ENCODE measurements at places on chromosomes 16 and 17.

GRCh38 chr17:29107933-29108822, 65.2 kb downstream of the PIPOX start:
- no peak for DNase-seq

DNA sequence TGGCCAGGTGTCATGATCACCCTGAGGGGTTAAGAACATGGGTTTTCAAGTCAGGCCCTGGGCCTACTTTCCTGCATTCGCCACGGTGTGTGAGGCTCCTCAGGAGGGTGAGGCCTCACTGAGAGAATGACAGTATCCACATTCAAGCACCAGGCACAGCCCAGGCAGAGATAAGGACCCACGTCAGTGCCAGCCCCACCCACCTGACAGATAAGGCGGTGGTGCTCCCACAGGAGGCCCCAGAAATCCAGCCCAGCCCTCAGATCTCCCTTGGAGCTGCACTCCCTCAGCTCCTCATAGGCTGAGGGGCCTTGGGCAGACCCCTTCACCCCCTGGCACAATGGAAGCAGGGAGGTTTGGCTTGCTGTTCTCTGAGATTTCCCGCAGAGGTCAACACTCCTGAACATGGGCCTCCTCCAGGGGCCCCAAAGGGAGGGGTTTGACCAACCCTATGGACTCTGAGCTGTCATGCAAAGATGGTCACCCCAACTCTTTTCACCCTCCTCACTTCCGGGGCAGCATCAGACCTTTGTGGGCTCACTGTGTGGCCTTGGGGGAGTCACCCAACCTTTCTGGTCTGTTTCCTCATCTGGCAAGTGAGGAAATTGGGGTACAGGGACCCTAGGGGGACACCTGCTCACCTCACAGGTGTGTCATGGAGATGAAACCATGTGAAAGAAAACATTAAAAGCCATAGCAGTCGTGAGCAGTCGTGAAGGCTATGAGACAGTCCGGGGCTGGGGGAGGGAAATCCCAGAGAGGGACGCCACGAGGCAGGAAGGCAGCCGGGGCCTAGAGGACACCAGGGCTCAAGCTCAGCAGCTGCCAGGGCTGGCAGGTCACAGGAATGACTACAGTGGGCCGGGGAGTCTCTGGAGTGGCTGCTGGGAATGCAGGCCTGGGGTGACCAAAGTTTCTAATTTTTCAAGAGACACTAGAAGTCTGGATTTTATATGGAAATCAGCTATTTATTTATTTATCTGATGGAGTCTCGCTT, 15.4 kb downstream of the PLLP start:
- DNase-seq = no peak

DNA sequence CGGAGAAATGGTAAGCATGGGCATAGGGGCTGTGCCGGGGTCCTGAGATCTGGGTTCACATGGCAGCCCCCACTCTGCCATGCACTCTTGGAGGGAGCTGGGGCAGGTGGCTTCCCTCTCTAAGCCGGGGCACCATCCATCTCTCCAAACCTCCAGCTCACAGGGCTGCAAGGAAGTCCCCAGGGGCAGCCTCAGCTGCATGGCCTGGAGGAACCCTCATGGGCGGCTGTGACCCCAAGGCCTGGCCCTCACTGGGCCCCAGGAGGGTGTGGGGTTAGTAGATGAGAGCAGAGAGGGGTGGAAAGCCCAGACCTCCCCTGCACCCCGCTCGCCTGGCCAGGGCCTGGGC, 2.6 kb downstream of the CTRB2 start:
- no peak for DNase-seq

GRCh38 chr16:19167710-19168370, at the start of gene SYT17:
TSS of gene SYT17 (plus strand) at chr16:19168240. CDS start at chr16:19168647, 407 bp downstream.
- peak; percentile 49 for DNase-seq

DNA sequence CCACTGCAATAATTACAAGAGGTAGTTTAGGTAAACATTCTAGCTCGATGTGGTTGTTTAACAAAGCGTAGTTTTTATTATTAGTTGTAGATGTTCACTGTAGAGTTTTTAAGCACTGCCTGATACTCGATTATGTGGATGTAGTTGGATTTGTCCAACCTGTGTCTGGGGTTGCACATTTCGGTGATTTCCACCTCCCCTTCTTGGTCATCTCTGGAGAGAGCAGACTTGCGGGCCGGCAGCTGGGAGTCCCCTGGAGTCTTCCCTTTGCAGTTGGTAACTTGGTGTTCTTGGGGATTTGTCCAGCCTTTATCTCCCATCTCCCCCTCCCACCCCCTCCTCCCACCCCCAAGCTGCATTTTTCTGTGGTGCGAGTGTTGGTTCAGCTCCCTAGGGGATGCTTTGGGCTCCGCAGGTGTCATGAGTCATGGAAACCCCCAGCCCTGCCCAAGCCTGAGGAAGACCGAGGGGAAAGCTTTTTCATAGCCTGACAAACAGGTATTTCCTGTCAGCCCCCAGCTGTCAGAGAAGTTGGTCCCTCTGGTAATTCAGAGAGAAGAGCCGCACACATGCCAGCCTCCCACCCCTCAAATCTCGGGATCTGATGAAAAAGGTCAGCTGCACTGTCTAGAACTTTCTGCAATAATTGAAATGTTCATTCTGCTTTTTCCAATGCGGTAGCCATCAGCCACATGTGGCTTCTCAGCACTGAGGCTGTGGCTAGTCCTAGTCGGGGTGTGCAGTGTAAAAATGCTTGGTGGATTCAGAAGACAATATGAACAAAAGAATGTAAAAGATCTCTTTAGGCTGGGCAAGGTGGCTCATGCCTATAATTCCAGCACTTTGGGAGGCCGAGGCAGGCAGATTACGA, 50.3 kb downstream of the KSR1 start:
- peak; percentile 25 for DNase-seq

- DNase-seq = no peak
These were observed 4.2 kb downstream of the PLD6 start for GRCh38 chr17:17201907-17202306.

- DNase-seq = no peak
These were observed 115.1 kb upstream of the CCL2 start for GRCh38 chr17:34140006-34140405.

DNA sequence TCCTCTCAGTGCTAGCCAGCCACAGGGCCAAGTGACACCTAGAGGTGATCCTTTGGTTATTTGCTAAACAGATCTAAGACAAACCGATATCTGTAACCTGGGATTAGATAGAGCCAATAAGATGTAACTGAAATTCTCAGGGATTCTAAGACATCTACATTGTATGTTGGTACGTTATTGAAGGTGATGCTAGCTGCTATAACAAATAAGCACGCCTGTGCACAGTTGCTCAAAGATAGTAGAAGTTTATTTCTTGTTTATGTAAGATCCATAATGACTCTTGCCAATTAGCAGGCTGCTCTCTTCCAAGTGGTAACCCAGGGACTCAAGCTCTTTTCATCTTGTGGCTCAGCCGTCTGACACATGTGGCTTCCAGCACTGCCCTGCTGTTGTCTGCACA, 370.3 kb downstream of the WWOX start:
- no peak for DNase-seq

DNA sequence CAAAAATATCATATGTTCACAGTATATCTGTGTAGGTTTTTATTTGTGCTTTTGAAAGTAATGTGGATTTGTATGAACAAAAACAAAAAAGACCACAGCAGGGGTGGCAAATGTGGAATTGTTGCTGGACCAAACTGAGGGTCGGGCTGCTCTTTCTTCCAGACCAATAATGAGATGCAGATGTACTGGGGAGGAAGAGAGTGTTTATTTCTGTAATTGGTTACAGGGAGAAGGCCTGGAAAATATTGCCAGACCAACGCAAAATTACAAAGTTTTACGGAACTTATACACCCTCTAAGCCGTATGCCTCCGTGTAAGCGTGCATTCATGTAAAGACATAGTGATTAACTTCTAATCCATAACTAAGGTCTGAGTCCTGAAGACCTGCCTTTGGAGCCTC, 353.9 kb upstream of the C16orf82 start:
- DNase-seq = no peak

DNA sequence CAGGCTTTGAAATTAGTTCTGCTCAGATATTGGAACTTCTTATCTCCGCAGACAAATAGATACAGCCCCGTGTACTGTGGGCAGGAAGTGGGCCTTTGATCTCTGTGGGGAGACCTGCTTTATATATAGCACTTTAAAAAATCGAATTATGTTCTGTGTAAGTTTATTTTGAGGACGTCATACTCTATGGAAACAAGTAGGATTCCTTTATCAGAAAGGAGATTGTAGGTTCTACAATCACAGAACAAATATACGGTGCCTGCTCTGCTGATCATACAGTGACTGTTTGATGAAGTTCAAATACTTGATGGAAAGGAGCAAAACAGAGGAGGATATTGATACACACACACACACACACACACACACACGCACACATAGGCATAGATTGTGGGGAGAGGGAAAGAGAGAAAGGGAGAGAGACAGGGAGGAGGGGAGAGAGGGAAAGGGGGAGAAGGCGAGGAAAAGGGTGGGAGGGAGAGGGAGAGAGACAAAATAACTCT, 14.7 kb upstream of the TMEM220 start:
- no peak for DNase-seq

DNA sequence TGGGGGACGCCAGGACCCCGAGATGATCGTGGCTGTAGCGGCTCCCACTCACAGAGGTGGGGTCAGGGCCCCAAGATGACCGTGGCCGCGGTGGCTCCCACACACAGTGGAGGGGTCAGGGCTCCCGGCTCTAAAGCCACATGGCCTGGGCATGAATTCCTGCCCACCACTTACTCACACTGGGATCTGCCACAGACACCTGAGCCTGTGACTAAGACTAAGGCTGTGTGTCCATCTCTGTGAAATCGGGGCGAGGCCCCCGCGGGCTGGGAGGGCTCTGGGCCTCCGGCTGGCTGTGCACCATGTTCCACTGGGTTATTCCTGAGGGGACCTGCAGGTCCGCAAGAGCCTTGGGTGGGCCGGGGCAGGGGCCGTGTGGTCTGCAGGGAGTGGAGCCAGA, 18.5 kb downstream of the ZFPM1 start:
- no peak for DNase-seq

DNA sequence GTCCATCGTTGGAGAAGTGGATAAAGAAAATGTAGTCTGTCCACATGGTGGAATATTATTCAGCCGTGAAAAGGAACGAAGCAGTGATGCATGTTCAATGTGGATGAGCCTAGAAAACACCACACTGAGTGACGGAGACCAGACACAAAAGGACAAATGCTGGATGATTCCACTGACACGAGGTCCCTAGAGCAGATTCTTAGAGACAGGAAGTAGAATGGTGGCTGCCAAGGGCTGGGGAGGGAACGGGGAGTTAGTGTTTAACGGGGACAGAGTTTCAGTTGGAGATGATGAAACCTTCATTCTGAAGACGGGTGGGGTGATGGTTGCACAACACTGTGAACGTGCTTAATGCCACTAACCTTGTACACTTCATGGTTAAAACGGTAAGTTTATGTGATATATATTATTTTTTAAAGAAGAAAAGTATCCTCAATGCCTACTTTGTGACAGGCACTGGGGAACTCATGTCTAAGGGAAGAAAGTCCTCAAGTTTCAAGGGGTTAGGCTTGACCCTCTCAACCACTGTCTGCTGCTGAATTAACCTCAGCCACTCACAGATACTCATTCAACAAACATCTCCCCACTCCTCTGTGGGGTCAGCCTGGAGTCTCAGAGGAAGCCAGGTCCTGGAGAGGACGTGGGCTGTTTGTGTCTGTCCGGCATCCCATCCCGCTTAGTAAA, 17.6 kb downstream of the C16orf74 start:
- no peak for DNase-seq

DNA sequence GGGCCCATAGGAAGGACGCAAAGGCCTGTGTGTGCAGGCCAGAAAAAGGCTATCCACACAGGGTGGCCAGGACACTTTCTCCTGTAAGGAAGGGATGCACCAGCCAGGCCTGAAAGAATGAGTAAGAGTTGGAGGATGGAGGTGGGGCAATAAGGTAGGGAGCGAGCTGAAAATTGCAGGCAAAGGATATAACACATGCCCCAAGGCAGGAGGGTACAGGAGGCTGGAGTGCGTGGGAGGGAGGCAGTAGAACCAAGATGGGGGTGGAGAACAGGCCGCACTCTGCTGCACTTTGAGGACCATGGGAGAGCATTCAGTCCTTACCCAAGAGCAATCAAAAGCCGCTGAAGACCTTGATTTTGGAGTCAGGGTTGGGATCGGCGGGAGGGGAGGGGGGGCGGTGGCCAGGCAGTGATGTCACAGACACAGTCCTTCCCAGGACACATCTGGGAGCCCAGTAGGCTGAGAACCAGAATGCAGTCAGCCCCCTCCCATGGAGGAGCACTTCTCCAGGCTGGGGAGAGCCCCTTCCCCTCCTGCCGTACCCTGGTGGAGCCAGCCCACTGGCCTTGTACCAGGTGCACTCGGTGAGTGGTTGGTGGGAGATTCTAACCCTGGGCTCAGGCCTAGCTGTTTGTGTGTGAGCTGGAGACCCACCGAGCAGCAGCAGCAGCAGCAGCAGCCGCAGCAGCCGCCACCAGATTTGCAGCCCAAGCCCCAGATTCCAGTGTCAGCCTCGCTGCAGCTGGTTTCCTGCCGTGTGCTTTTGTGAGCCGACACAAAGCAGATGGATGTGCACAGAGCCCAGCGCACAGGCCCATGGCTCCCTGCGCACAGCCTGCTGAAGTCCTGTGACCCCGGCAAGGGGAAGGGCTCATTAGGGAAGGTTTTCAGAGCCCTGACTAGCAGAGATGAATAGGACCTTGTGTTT, 17.5 kb downstream of the ANKRD40 start:
- no peak for DNase-seq

DNA sequence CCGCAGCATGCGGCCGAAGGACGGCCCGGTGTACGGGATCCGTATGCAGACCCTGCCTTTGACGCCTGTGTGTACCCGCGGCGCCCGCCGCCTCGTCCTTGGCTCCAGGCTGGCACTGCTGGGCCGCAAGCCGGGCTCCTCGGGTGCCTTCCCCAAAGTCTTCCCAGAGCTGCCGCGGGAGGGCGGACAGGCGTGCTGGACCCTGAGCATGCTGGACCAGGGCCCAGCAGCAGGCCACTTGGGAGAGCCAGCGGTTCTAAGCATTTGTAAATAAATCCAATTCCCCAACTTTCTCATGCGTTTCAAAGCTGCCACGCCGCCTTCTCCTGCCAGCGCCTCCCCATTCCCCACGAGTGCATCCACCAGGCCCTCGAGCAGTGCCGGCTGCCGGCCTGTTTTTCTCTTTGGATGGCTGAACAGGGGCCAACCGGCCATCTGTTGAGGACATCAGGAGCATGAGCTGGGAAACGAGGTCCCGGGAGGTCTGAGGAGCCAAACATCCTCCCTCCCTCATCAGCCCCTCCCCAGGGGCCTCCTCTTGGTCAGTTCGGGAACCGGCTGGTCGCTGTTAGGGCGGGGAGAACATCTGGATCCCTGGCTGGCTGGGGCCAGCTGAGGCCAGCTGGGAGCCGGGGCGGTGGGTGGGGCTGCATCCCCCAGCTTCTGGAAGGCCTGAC, 20.5 kb upstream of the PABPN1L start:
- DNase-seq = no peak

DNA sequence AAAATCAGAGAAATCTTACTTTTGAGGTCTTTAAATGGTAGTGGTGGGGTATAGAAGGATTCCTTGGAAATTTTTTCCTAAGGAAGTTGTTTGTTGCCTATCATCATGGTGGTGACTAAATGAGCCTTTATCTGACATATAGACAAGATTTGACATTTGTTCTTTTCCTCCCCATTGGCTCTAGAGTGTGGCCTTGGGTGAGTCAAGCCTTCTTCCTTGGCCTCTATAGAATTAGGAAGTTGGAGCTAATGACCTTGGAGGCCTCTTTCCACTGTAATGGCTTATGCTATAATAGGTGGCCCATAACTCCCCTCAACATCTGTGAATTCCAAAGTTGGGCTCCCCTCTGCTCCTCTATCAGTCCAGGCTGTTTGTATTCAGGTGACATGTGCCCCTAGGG, 79.1 kb upstream of the HNF1B start:
- DNase-seq = no peak

All from NCI-H748 treated with DMSO at 0.1 percent for 48 hours (cell line).